ENCODE measurements at places on chromosomes 7 and 10.

- peak; percentile 18 for DNase-seq
Observed at GRCh38 chr7:94348142-94348541, 46.6 kb upstream of the COL1A2 start.

DNA sequence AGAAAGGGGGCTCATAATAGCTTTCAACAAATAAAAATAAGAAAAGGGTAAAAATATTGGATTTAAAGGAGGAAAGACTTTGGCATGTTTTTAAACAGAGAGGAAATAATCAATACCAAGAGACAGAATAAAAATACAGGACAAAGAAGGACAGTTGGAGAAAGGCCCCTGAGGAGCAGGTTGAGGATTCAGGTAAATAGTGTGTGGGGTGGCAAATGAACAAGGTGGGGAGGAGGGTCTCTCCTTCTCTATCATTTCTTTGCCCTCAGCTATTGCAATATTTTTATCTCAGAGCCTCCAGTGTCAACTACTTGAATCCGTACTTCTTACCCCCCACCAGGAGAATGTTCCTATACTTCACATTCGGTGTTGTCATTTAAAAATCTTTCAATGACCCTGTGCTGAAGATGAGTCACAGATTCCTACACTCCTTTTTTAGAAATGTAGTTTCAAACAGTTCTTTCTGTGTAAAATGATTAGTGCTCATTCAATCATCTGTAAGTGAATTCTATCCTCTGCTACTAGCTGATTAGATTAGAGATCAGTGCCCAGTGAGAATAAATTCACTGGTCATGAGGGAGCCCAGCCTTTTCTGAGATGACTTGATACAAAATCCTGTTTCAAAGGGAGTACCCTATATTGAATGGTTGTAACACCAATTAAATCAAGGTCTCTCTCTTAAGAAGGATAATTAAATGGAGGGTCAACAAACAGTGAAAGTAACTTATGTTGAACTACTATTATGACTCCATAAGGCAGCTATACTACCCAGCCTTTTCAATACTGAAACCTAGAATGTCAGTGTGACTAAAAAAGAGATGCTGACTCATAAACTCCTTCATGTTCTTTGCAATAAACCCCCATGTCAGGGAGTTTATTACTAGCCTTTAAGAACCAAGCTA is 50.4 kb upstream of the WNT16 start:
- peak; percentile 39 for DNase-seq

- no peak for DNase-seq
Observed at GRCh38 chr7:75040512-75040911, 33.1 kb downstream of the RCC1L start.

- DNase-seq, result no peak
Observed at GRCh38 chr10:24597426-24597825, 126.3 kb downstream of the ARHGAP21 start.

DNA sequence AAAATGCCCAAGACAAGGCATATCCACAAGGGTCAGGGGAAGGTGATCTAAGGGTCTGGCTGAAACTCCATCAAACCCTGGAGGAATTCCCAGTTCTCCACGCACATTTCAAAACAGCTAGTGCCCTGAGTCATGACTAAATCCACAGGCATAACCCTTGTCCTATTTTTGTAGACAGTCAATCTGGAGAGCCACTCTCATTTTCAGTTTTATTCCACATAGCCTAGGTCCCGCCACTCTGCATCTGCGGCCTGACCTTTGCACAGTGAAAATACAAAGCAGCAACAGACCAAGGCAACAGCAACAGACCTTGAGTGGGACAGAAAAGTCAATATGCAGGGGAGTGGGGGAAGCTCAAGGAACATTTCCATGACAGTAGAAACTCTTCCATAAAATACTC is 201.4 kb upstream of the NPVF start:
- no peak for DNase-seq

GRCh38 chr10:108169846-108170245 is 1005.3 kb upstream of the SORCS1 start:
- no peak for DNase-seq

DNA sequence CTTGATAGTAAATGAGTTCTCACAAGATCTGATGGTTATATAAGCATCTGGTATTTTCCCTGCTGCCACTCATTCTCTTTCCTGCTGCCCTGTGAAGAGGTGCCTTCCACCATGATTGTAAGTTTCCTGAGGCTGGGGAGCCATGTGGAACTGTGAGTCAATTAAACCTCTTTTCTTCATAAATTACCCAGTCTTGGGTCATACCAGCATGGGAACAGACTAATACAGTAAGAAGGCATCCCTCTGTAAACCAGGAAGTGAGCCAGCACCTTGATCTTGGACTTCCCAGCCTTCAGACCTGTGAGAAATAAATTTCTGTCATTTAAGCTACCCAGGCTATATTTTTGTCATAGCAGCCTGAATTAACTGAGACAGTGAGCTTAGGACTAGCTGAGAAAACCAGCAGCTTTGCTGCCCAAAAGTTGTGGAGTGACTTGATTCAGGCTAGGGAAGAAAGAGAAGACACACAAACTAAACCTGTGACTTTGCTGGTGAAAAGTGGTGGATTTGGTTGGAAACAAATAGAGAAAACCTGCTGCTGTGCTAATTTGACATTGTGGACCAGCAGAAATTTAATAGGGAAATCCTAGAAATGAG is 29.7 kb downstream of the PALS2 start:
- no peak for DNase-seq

GRCh38 chr7:48058990-48059389 is 23.6 kb downstream of the C7orf57 start:
- DNase-seq, result no peak

- no peak for DNase-seq
Observed at GRCh38 chr7:12327922-12328321, 75.7 kb downstream of the VWDE start.

DNA sequence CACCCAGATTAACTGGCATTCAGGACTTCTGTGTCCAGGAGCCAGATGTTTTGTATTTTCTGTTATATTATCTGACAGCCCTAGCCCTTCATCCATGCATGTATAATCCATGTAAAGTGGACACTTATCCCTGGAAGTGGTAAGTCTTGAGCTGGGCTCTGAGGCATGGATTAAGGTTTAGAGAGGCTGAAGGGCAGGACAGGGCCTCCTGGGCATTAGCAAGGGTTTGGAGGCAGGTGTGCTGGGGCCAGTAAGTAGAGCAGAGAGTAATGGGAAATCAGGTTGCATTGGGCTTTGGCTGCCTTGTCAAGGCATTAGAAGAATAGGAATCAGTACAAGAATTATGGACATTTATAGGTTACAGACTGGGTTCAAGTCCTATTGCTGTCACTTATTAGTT is 138.0 kb downstream of the DYNC1I1 start:
- DNase-seq, result no peak

DNA sequence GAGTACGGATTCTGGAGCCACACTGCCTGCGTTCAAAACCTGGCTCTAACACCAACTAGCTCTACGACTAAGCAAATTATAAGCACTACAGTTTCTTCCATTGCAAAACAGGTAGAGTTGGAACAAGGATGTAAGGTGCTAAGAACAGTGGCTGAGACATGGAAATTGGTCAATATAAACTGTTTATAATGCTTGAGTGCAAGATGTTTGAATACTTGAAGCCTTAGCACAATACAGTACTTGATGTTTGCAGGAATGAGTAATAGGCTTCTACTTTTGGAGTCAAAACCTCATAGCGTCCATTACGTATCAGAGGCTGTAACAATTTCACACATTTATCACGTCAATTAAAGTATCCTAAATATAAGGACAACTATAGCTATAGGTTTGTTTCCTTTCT is 6.9 kb downstream of the NT5C2 start:
- DNase-seq, result no peak

- no peak for DNase-seq
Observed at GRCh38 chr10:74994854-74995253, 116.6 kb upstream of the SAMD8 start.

- no peak for DNase-seq
Observed at GRCh38 chr7:21141476-21141875, 286.4 kb upstream of the SP4 start.

GRCh38 chr7:132584796-132585494 is 8.7 kb upstream of the PLXNA4 start:
- DNase-seq, result no peak

- no peak for DNase-seq
Observed at GRCh38 chr7:118429141-118429540, 204.6 kb downstream of the ANKRD7 start.

- no peak for DNase-seq
Observed at GRCh38 chr10:123160311-123160980, 6.2 kb downstream of the BUB3 start.

GRCh38 chr10:5618042-5618441 is 48.4 kb downstream of the ASB13 start:
- no peak for DNase-seq

- no peak for DNase-seq
Observed at GRCh38 chr7:158408318-158408920, 179.2 kb downstream of the PTPRN2 start.

DNA sequence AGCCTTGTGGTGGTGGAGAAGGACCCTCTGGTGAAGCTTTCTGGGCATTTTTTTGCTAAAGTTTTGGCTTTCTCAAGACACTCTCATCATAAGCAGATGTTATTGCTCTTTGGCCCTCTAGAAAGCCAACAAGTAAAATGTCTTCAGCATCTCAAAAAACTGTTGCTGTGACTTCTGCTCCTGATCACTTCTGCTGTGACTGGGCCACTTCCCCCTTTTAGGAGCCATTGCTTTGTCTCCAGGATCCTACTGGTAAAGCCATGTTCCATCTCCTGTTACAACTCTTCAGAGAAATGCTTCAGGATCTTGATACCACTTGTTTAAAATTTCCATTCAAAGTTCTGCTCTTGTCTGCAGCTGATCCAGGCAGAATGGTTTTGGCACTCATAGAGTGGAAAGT is 10.9 kb downstream of the PARP12 start:
- no peak for DNase-seq

DNA sequence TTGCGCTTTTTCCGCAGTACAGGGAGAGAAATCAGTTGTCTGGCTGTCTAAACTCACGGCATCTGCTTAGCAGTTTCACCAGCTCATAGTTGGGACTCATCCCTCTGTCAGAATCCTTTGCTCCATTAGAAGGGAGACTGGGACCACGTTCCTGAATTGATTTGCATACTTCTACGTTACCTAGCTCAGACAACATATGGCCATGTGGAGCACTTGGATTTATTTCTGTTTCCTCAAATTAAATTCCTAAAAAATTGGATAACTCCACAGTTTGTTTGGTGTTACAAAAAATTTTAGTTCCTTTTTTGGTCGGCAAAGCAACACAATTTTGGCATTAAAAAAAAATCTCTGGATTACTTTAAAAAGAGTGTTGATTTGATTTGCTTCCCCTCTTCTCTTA is 614.0 kb downstream of the AUTS2 start:
- DNase-seq, result no peak

GRCh38 chr7:7504910-7505704 is 30.6 kb downstream of the COL28A1 start:
- no peak for DNase-seq

DNA sequence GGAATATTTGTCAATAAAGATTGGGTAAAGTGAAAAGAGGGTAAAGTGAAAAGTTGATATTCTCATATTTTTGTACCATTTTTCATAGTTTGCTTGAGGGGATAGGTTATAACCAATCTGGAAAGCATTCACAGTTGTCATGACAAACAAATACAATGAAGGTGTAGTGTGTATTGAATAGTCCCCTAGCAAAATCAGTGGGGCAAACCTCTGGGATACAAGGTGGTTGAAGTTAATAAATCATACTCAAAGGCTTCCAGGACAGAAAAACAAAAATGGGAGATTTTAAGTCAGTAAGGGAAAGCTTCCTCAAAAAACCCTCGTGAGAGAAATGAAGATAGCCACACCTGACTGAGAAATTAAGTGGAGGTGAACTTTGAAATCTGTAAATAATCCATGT is 39.4 kb downstream of the PHTF2 start:
- DNase-seq, result no peak

GRCh38 chr7:107914831-107915230 is 23.8 kb downstream of the DLD start:
- DNase-seq, result no peak

DNA sequence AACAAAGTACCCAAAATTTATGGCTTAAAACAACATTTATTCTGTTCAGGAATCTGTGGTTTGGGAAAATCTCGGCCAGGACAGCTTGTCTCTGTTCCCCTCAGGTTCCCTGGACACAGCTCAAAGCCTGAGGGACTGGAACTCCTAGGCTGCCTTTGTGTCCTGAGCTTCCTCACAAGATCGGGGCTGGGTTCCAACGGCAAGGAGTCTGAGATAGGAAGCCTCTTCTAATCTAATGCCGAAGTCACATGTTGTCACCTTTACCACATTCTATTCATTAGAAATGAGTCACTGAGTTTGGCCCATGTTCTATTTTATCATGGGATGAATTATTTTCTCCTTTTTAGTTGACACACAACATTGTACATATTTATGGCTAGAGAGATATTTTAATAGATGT is 80.5 kb downstream of the ANKRD26 start:
- DNase-seq, result no peak

DNA sequence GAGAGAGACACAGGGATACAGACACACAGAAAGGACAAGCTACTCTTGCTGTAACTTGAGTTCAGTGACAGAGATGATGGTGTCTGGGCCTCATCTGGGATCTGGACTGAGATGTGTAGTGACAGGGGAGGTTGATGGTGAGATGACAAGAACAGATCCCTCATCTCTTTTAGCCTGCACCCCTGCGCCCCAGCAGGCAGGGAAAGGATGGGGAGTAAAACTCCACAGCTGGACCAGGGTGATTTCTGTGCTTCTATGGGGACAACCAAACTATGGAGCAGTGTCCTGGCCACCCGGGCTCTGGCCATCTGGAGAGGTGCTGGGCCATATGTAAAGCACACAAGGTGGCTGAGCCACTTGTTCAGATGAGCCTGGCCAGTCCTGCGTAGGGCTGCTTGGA is 4.5 kb upstream of the LRRC18 start:
- no peak for DNase-seq

DNA sequence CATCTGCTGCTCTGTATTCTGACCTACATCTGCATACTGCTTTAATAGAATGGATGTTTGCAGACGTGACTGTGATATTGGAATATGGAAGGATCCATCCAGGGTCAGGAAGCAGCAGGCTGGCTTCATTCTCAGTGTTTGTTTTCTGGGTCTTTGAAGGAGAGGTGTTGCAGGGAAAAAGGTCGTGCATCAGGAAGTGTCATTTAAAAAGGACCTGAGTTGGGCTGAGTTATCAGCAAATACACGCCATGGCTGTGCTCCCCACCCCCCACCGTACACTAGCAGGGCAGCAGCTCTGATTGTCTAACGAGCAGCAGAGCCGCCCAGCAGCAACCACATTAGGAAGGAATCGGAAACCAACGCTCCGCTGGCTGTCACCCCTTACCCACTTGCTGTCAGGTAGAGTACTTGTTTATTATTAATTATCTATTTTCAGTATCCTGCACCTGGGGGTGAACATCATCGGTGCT is 63.1 kb upstream of the STEAP1B start:
- no peak for DNase-seq

Measured in kidney epithelial cell (primary cell).